ENCODE measurements at places on chromosomes 2 and 18. TPM values are rescaled to one million over a fixed set of nuclear protein-coding genes. Genes with fewer than 3 reads are reported as not detected.
A peak's percentile ranks its signal among the peaks of the same experiment; 100 is the strongest.

DNA sequence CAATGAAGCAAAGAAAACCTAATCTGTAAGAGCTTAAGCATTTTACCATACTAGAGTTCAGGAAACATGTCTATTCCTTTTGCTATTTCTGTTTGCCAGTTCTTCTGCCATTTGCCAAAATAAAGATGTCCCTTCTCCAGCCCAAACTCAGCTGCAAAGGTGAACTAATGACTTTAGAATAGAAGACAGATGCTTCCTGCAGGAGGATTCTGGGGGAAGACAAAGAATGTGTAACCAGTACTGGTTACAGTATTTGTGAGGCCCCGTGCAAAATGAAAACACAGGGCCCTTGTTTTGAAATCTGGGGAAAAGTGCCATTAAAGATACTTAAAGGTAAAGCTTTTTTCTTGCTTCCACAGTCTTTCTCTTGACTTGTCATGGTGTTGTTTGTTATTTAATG lies 34.3 kb upstream of the MTX2 start:
- DNase-seq = no peak

DNA sequence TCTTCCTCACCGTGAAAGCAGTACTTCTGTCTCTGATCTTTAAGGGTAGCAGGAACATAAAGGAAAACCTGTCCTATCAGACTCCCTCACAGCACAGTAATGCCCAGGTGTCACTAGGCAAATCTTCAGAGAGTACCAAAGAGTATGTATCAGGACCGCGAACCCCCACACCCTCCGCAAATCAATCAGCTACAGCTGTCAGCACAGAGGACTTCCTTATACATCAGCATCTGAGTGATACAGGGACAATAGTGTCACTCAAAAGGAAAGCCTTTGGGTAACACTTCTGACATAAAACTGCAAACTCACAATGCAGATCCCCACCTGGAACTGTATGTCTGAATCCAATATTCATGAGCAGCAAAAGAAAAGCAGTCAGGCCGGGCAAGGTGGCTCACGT lies 2.6 kb downstream of the AFG3L2 start:
- DNase-seq = no peak

DNA sequence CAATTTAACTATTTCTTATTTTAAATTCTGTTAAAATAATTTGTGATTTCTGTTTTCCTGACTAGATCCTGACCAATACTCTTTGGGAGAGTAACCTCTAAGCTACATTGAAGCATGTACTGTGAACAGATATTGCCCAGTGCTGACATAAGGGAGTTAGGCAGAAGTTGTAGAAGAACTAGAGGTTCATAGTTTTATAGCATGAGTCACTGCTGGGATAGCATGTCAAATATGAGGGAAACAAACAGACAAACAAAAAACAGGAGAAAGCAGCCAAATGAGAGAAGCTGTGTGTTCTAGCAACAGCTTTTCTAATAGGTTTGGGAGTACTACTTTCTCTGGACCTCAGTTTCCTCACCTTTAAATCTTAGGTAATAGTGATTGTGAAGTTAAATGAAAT lies 72.4 kb downstream of the CERS6 start:
- no peak for DNase-seq

DNA sequence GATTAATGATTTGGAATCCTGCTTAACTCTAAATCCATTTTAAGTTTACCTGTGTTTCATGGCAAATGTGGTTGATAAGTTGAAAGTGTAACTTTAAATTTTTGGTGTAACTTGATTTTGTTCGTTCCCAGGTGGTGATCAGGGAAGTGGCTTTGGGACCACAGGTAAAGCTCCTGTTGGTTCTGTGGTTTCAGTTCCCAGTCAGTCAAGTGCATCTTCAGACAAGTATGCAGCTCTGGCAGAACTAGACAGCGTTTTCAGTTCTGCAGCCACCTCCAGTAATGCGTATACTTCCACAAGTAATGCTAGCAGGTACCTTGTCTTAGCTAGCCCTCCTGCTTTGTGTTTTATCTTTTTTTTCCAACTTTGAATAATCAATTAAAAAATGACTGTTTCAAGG lies 62.8 kb downstream of the AGFG1 start:
- no peak for DNase-seq

DNA sequence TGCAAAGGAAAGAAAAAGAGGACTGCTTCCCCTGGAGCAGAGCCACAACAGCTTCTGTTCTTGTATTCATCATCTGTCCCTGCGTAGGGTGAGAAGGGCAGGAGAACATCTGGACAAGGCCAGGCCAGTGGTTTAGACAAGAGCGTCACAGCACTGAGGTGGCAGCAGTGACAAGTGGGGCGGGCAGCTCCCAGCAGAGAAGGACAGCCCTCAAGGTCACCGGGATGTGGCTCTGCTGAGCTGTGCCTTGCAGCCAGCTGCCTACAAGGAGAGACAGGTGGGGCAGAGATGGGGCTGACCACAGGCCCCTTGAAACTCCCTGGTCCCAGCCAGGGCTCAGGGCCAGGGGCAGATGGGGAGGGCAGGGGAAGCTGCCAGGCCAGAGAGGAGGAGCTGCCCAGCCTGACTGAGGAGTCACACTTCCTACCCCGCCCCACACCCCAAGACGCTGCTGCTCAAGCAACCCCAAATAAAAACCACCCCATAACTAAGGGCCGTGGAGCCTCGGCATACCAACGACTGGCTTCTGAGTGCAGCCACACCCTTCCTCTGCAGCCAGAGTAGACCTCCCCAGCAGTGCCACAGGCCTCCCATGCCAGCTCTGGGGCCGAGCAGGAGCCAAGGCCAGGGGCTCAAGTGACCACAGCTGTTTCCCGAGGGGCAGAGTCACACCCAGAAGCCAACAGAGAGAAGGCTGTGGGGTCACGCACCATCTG lies 5.4 kb downstream of the RAB11FIP5 start:
- DNase-seq = peak; percentile 51

- no peak for DNase-seq
These were observed 23.0 kb upstream of the SMAD2 start for GRCh38 chr18:47953471-47953931.

- DNase-seq = no peak
These were observed 53.7 kb downstream of the BCL11A start for GRCh38 chr2:60499651-60500265.

GRCh38 chr2:40388161-40388560 lies 63.7 kb downstream of the SLC8A1 start:
- no peak for DNase-seq

- DNase-seq = no peak
These were observed 5.5 kb upstream of the KIF1A start for GRCh38 chr2:240825476-240825875.

- DNase-seq = no peak
These were observed 518.3 kb upstream of the PIK3C3 start for GRCh38 chr18:41436772-41437171.

DNA sequence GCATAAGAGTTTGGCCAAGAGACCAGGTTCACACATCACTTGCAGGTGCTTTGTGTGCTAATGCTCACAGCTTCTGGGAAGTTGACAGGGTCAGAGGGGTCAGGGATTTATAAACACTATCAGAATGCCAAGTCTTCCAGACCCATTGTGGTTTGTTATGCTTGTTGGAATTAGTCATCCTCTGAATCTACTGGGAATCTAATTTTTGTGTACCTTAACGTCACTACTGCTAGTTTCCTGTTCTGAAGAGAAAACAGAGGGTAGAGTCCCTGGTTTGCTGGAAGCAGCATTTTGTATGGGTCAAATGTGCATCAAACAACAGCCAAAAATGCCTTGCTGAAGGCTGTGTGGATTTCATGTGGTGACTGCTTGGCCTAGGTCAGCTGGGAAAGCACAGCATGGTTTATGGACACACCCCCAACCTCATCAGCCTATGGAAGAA lies 33.3 kb downstream of the ANTXR1 start:
- no peak for DNase-seq

GRCh38 chr18:47284721-47285395 lies 33.4 kb upstream of the SKOR2 start:
- DNase-seq = no peak

DNA sequence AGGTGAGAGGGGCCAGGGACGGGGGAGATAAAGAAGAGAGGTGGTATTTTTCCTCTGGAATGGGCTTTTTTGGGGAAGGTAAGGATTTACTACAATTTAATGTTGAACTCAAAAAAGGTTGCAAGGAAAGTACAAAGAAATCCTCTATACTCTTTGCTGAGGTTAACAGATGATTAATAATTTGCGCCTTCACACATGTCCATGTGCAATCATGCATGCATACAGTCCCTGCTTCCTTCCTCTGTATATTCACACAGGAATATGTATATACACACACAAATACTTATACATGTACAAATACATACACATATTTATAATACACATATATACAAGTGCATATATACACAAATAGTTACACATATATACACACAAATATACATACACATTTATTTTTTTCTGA lies 193.4 kb downstream of the NBAS start:
- no peak for DNase-seq

DNA sequence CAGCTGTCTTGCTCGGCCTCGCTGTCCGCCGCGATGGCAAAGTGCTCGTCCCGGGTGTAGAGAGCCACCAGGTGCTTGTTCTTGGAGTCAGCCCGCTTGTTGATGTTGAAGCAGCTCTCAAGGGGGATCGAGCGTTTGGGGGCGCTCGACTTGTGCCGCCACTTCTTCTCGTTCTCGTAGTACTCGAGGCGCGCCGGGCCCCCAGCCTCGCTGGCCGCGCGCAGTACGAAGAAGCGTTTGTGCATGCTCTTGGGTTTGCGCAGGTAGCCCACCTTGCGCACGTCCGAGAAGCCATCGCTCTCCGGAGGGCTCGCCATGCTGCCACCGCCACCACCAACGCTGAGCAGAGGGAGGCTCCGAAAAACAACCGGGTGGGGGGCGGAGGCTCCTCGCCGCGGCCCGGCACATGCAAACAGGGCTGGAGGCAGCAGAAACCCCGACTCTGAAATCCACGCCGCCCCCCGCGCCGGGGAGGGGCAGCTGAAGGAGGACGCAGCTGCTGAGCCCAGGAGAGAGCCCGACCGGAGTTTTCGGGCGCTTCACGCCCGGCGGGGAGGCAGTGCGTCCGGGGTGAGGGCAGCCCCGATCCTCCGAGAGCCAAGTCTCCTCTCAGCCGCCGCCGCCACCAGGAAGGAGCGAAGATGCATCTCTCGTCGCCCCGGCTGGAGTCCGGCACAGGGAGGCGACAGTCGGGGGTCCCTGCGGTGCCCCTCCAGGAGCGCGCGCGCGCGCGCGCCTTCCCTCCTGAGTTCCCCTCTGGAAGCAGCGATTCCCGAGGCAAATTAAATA lies 1.0 kb downstream of the IRS1 start:
- peak; percentile 60 for DNase-seq

DNA sequence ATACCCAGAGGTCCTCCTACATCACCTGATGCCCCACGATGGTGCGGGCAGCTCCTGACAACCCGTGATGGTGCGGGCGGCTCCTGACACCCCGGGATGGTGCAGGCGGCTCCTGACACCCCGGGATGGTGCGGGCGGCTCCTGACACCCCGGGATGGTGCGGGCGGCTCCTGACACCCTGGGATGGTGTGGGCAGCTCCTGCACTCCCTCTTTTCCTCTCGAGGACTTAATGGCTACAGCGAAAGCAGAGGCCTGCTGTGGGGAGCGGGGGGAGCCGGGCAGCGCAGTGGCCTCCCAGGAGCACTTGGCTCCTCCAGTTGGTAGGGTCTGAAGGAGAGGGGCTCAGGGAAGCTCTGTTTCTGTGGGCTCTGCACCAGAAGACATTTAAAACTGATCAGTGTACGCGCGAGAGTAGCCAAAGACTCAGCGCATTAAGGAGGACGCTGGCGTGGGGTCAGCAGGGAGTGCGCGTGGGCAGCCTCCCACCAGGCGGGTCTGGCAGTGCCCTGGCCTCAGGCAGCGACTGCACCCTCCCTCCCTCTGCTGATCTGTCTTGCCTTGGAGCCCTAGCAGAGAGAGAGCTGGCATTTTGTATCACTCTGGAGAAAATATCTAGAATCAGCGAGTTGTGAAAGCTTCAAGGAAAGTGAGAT lies 464.5 kb upstream of the MYT1L start:
- no peak for DNase-seq

DNA sequence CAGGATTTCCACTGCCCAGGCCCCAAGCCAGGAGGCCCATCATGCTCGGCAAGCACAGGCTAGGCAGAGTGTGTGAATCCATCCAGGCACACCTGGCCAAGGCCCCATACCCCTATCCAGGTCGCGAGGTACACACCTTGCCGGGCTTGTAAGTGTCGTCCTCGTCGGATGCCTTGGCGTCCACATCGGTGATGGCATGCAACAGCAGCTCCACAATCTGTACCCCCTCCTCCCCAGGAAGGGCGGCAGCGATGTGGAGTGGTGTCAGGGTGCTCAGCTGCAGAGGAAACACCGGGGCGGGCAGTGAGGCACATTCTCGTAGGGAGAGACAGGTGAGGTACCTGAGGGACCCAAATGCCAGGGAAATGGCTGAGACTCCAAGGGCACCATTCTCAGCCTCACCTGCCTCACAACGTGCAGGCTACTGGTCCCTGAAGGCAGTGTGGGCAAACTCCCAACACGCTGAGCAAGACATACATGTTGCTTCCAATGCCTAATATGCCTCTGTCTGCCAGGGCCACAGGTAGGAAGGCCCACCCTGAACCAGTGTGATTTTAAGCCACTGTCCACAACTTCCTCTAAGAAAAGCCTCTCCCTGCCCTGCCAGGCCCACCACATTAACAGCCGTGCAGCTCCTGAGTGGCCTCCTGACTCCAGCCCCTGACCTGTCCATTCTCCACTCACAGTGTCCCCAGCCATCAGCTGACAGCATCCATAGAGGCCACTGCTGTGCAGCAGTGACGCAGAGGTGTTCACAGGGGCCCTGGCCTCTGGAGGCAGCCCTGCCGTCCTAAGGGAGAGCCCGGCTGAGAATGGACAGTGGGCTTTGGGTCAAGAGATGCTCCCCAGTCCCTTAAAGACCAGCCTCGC lies 44.9 kb downstream of the ANKMY1 start:
- DNase-seq = peak; percentile 54

DNA sequence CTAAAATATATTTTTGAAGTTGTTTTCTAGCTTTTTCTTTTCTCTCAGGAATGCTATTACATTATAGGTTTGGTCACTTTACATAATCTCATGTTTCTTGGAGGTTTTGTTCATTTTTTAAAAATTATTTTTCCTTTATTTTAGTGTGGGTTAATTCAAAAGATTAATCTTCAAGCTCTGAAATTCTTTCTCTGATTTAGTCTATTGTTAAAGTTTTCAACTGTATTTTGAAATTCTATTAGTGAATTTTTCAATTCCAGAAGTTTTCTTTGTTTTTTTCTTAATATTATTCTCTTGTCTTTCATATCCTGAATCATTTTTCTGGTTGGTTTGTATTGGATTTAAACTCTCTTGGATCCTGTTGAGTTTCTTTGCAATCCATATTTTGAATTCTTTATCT lies 80.4 kb downstream of the MSTN start:
- DNase-seq = no peak

GRCh38 chr18:9750112-9750511 lies 42.0 kb downstream of the RAB31 start:
- no peak for DNase-seq

GRCh38 chr2:217901835-217902378 lies 100.9 kb downstream of the TNS1 start:
- no peak for DNase-seq

- DNase-seq = no peak
These were observed 231.1 kb downstream of the ANKRD30B start for GRCh38 chr18:14978962-14979535.

The ABCB11 gene
- 1.5 TPM for total RNA-seq

The ALPI gene
- total RNA-seq = not detected

The NUP35 gene
- 21.1 TPM for total RNA-seq

The EVA1A gene
- 4.8 TPM for total RNA-seq

Measured in sciatic nerve (tissue), 2 donors.